Activated T-cell treated with anti-CD3 and anti-CD28 coated beads, Interleukin-2, amount 50 U/mL, for 4 hours (primary cell): ENCODE measurements at places on chromosomes 6 and 20.
A peak's percentile ranks its signal among the peaks of the same experiment; 100 is the strongest.

- no peak for DNase-seq
Measured at GRCh38 chr20:59764037-59764436, 159.7 kb downstream of the PHACTR3 start.

GRCh38 chr6:55379471-55379870 lies 52.2 kb downstream of the GFRAL start:
- no peak for DNase-seq

DNA sequence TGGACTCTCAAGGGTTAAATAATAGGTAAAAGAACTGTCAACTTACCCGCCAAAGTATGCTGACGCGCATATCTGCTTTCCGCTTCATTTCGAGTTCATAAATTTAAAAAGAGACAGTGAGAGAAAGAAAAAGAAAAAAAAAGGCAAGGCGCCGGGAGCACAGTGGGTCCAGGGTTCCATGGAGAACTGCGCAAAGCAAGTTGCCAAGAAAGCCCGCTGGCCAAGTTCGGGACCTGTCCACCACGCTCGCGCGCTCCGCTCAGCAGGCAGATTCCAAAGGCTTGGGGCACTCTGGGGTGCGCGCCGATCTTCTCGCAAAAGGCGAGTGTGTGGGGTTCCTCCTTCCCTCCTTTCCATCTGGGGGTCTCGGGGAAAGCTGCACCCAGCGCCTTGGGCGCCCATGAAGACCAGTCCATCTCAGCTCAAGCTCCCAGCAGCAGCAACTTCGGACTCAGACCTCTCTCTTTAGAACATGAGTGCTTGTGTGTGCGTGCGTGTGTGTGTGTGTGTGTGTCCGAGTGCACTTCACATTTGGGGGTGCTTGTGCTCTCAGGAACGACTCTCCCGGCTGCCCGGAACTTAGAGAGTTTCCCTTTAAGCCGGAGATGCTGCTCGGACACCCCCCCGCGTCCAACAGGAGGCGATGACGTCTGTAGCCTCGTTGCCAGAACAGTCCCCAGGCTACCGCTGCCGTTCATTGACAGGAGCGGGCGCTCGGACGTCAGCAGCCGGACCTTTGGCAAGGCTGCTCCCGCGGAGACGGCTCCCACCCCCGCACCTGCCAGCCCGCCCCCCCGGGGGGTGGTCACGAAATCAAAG lies 180.0 kb downstream of the TBXT start:
- no peak for DNase-seq

GRCh38 chr6:152364866-152365265 lies 272.3 kb downstream of the SYNE1 start:
- no peak for DNase-seq

DNA sequence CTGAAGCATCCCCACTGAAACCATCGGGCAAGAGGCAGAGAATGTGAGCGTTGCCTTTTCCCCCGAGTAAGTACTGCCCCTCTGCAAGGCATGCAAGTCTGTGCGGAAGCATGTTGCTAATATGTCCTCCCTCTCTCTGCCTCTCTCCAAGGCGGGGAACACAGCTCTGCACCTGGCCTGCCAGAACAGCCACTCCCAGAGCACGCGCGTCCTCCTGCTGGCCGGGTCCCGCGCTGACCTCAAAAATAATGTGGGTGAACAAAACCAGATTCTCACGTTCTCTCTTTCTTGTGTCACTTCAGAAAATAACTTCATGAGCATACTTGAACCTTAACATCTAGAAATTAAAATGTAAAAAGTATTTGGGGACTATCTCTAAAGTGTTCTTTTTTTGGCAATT lies 26.4 kb downstream of the LYRM2 start:
- DNase-seq, result no peak

GRCh38 chr6:73514746-73515110 lies 6.1 kb downstream of the EEF1A1 start:
- no peak for DNase-seq

DNA sequence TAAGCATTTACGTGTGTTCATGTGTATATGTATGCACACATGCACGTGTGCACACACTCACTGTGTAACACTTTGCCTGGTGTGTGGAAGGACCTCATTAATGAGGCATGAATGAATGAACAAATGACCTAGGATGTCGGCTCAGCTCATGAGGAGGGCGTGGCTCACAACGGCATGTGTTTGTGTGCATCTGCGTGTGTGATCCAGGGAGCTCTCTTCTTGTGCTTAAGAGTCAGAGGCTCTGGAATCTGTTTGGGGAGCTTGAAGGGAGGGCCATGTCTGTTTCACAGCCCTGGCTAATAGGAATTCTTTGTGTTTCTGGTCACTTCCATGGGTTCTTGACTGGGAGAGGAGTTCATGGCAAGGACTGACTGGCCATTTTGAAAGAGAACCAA lies 32.7 kb downstream of the TOX2 start:
- DNase-seq, result no peak

DNA sequence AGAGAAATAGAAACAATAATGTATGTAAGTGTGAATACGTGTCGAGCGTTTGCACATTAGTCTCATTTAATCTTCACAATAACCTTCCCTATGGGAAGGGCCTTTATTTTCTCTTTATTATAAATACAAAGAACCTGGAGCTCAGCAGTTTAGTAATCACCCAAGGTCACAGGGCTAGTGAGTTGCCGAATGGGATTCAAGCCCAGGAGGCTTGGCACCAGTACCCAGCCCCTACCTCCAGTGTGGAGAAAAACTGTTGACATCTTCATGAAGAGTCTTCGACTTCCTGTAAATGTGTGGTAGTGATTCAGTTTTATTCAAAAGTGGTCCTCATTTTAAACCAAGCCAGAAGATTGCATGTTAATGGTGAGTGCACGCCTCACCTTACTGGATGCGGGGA lies 162.8 kb downstream of the SCML4 start:
- DNase-seq, result no peak

DNA sequence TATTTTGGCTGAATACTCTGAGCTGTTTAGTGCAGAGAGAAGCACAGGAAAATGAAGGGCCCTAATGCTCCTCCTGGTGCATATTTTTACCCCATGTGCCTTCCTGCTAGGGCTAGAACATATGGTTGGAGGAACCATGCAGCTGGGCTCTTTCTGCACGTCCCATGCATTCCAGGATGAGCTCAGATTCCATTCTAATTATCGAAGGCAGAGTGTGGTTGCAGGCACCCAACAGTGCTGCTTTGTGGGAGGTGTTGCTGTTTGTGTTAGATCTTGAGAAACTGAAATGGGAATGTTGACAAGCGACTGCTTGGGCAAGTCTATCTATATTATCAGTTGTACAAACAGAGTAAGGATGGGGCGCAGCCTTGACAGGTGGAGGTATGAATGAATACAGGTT lies 419.5 kb downstream of the DHX35 start:
- DNase-seq, result no peak

- no peak for DNase-seq
Measured at GRCh38 chr6:138991206-138991605, 3.2 kb upstream of the REPS1 start.

DNA sequence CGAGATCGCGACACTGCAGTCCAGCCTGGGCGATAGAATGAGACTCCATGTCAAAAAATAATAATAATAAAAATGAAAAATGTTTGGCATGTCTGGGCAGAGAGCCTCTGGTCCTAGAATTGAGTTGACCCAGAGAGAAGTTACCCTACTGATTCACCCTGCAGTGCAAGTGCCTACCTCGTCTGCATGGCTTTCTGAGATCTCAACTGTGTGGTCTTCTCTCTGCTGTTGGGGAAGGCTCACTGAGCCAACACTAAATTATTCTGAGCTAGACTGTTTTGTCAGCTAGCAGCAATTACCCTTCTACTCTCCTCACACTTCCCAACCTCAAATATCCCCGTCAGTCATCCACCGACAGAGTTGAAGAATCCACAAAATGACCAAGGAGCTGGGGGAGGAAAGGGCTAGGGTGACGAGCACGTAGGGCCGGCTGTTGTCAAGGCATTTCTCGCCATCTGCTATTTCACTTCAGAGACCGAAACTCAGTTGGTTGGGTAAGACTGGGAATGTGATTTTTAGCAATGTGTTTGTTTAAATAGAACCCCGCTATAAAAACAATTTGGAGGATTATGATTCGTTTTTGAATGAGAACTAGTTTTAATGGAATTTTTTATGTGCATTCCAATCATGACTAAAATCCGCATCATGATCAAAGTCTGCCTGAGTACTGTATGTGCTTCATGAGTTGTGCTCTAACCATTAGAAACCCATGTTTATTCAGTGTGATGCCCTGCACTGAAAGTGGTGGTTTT lies 9.4 kb downstream of the MAS1 start:
- no peak for DNase-seq

GRCh38 chr6:143755301-143755744 lies 77.6 kb downstream of the PHACTR2 start:
- no peak for DNase-seq

DNA sequence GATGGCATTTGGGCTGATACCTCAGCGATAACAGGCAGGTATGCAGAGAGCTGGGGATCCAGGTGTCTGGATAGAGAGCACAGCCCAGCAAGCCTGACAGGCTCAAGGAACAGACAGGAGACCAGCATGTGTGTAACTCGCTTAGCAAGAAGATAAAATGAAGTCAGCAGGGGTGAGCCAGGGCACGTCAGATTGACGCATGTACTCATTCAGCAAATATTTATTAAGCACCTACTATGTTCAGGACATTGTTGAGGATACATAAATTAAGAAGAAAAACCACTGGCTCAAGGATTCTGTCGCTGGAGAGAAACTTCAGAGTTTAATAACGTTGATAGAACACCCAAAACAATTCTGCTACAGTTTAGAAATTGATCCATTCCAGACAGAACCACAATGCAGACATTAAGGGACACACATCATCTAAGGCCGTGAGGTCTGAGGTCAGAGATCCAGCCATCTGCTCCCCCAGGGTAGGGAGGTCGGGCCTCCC lies 1.0 kb upstream of the DUSP22 start:
- no peak for DNase-seq

DNA sequence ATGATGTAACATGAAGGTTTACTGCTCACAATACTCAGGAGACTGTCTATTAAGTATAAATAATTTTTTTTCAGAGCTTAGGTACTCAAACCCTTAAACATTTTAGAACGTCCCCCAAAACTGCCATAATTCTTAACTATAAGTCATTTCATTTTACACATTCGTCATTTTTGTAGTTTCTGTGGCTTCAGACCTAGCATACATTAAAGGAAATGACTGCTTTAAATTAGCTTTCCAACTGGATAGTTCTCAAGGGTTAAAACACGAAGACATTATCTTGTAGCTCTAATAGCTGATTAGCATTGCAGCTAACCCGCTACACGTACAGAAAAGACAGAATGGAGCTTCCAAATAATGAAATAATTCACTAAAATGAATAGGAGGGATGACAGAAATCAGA lies 24.9 kb upstream of the PLN start:
- no peak for DNase-seq

DNA sequence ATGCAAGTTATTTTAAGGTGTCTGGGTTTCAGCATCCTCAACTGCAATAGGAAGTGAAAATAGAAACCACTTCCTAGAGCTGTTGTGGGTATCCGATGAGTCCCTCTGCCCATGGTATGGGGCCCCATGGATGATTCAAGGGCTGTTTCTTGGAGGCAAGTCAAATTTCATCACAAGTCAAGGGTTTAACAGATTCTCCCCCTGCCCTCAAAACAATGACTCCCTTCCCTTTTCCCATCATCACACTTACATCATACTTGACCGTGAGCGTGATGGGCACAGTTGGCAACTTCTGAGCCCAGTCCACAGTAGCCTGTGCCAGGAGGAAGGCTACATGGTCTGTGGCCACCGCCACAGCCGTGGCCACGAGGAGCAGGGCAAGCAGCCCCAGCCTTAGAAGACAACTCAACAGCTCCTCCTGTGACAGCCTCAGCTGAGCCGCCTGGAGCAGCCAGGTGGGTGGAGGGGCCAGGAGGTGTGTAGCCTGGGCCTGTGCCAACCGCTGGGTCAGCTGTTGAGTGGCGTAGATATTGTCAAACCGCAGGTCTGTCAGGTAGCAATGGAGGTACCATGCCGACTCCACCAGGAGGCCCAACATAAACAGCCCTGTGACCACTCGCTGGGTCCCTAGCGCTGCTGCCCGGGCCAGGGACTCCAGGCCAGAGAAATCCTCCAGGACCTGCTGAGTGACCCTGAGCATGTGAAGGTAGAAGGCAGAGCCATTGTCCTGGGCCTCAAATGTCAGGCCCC lies 5.2 kb downstream of the OCSTAMP start:
- no peak for DNase-seq

DNA sequence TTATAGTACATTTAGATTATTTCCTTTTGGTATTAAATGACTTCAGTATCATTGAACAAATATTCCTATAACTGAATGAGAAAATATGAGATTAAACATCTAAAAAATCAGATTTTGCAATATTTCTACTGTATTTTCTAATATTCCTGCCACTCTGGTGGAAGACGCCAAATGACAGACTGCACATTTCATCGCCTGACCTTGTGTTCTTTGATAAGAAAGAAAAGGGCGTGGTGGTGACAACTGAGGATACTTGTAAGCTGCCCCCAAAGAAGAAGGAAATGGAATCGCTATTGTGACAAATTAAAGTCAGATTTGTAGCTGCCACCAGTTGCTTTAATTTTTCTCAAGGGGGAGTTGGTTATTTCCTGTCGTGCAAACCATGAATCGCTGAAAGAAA lies 131.3 kb downstream of the MTFR2 start:
- DNase-seq, result no peak

- no peak for DNase-seq
Measured at GRCh38 chr6:159977904-159978268, 9.0 kb downstream of the IGF2R start.

DNA sequence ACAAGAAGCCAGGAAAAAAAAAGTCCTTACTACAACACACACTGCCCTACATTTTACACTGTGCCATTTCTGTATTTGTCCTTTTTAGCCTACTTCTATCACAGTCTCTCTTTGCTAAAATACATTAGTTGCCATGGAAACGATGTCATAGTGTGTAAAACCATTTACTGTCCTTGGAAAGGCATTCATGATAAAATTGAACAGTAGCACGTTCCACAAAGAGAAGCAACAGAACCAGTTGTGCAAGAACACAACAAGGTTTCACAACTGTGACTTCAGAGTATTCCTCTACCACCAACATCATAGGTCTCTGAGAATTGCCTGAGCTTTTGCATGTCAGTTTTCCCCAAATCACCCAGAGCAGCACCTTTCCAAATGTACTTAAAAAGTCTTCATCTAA lies 20.5 kb downstream of the FYN start:
- DNase-seq, result no peak

DNA sequence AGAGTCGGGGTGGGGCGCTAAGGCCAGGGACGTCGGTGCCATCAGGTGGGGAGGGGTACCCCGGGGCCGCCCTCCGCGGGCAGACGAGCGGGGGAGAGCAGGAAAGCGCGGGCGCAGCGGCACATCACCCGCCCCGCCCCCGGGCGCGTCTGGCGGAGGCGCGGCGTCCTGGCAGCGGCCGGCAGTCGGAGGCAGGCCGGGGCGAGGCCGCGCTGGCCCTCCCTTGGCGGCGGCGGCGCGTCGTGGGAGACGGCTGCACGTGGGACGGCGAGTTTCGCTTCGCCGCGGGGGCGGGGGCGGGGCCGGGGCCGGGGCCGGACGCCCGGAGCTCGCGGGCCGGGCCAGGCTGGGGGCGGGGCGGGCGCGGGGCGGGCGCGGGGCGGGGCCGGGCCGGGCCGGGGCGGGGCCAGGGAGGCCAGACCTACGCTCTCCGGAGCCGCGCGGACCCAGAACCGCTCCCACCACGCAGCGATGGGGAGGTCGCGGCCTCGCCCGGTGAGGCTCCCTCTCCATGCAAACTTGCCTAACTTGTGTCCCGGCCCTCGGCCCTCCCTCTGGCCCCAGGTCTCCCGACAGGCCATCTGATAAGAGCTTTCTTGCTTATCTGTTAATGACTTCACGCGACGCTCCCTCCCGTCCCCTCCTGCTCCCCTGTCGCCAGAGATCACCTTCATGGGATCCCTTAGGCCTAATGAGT lies 12.5 kb downstream of the ITPR3 start:
- DNase-seq, result peak; percentile 58
